ENCODE measurements at places on chromosomes 7 and 10. TPM values are rescaled to one million over a fixed set of nuclear protein-coding genes. Genes with fewer than 3 reads are reported as not detected.

- no peak for DNase-seq
- peak overlapping the region; percentile 16 for H3K27ac ChIP-seq
- no peak overlapping the region for H3K4me3 ChIP-seq
- no peaks in the 10 kb centered on the region for H3K36me3 ChIP-seq
- H3K4me1 ChIP-seq, result no peaks in the 10 kb centered on the region
Measured at GRCh38 chr7:74572301-74572979, 85.1 kb upstream of the GTF2I start.

The RARRES2 gene
- 7.1 TPM for total RNA-seq

The ABCC2 gene
- 0.89 TPM for total RNA-seq

GRCh38 chr10:96789571-96790108, 42.5 kb upstream of the LCOR start:
- H3K4me1 ChIP-seq, result no peaks in the 10 kb centered on the region
- H3K36me3 ChIP-seq, result no peaks in the 10 kb centered on the region
- no peak overlapping the region for H3K27ac ChIP-seq
- no peaks in the 10 kb centered on the region for H3K27me3 ChIP-seq
- H3K4me3 ChIP-seq, result no peak overlapping the region

The ADGRA1 gene
- total RNA-seq, result not detected

DNA sequence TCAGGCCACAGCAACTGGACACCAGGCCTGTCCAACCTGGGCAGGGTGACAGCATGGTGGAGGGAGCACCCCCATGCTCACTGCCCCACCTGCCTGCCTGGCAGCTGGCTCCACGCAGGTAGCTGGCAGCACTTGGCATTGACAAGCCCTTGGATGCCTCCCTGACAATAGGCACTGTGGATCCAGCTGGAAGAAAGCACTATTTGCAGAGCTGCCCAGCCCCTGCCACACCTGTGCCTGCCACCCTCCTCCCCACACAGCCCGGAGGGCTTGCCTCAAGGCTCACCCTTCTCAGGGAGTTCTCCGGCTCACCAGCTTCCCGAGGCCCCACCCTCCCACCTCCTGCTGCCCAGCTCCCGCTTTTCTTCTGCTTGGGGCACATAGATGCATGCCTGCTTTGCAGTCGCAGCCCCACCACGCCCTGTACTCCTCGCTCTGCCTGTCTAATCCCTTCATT, 160.1 kb downstream of the NEURL1 start:
- DNase-seq, result no peak
- H3K27me3 ChIP-seq, result no peaks in the 10 kb centered on the region
- H3K4me1 ChIP-seq, result peaks cover 51% of the 10 kb centered on the region

The FAM237B gene
- total RNA-seq, result not detected

DNA sequence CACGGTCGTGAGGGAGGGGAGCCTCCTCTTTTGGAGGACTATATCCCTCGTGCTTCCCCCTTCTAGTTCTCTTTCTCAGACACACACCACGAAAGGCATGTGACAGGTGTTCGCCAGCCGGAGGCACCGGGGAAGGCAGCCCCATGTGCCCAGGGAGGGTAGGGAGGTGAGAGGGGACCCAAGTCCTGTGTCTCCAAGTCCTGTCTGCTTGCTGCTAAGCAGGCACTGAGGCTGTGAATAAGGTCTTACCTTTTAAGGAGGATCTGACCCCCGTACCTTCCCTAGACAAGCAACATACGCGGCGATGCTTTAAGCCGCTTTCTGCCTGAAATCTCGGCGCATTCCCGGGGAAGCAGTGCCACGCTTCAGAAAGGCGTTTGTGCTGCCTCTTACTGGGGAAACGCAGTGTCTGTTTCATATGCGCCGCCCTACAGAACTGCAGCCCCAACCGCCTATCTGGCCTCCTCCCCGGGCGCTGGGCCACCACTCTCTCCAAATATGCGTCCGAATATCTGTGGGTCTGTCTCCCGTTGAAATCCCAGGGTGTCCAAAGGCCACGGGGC, 770 bp downstream of the PLXNA4 start:
- no peak overlapping the region for H3K27ac ChIP-seq
- DNase-seq, result no peak
- peaks cover 7% of the 10 kb centered on the region for H3K4me1 ChIP-seq
- peaks cover 16% of the 10 kb centered on the region for H3K27me3 ChIP-seq

DNA sequence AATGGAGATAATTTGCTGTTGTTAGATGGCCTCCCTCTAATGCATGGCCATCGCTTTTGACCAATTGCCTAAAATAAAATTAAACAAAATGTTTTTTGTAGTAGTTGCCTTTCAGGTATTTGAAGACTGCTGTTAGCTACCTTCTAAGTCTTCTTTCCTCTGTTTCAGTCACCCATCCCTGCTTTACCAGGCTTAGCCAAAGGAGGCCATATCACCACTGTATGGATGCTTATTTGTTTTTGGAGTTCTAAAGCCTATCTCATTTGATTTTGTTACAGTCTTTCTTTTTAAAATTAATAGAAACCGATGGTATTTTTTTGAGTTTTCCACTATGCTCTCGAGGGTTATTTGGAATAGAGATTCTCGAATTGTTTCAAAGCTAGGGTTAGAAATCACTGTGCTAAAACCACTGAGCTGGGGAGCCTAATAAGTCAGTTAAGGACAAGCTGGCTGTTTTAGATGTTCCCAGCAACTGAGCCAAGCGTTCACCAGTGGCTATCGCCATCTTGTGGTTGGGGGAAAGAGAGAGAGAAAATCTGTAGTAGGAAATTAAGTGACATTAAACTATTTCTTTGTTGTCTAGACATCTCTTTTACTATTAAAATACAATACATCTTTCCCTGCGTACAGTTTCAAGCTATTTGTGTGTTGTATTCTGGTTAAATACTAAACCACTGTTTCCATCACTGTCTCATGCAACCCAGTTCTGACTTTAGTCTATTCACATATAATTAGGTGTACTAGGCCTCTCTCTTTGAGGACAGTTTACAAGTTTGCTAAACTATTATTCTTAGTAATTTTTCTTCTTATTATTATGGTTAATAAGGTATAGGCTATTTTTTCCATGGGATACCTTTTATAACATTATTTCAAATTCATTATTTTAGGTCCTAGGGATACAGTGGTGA, 52.2 kb downstream of the GPR158 start:
- H3K4me3 ChIP-seq, result no peak overlapping the region
- H3K27me3 ChIP-seq, result no peaks in the 10 kb centered on the region
- no peaks in the 10 kb centered on the region for H3K36me3 ChIP-seq

The PCLO gene
- total RNA-seq, result 0.29 TPM

The BRAF gene
- 19.4 TPM for total RNA-seq

DNA sequence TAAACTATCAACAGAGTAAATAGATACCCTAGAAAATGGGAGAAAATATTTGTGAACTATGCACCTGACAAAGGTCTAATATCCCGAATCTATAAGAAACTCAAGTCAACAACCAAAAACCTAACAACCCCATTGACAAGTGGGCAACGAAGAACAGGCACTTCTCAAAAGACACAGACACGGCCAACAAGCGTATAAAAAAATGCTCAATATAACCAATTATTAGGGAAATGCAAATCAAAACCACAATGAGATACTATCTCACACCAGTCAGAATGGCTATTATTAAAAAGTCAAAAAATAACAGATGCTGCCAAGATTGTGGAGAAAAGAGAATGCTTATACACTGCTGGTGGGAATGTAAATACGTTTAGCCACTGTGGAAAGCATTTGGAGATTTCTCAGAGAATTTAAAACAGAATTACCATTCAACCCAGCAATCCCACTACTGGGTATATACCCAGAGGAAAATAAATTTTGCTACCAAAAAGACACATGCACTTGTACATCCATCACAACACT, 63.2 kb upstream of the CAV2 start:
- no peaks in the 10 kb centered on the region for H3K36me3 ChIP-seq
- H3K4me1 ChIP-seq, result no peaks in the 10 kb centered on the region
- H3K27me3 ChIP-seq, result no peaks in the 10 kb centered on the region
- DNase-seq, result no peak
- H3K27ac ChIP-seq, result no peak overlapping the region

DNA sequence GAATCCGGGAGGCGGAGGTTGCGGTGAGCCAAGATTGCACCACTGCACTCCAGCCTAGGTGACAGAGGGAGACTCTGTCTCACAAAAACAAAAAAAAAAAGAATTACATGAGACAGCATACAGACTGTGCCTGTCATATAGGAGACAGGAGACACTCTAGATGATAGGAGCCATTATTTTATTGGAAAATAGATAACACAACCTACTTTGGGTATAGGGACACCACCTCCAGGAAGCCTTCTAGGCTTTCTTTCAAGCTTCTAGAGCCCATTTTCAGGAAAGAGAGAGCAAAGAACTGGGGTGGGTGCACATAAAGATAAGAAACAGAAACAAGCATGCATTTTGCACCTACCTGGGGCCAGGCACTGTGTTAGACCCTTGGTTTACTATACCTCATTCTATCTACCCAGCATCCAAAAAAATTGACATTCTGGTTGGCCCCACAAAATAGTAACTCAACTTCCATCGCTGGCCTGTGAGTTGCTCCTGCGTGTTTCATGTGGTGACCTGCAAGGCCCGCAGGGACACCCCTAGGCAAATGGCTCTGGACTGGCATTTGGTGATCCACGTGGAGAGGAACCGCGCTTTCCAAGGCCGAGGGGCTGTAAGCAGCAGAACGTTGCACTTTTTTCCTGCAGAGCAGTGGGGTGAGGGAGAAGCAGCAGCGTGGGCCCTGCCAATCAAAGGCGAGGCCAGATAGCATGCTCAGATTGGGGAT, 57.1 kb upstream of the CACUL1 start:
- H3K36me3 ChIP-seq, result no peaks in the 10 kb centered on the region
- H3K27ac ChIP-seq, result no peak overlapping the region
- no peak overlapping the region for H3K4me3 ChIP-seq
- no peak for DNase-seq
- H3K27me3 ChIP-seq, result no peaks in the 10 kb centered on the region

DNA sequence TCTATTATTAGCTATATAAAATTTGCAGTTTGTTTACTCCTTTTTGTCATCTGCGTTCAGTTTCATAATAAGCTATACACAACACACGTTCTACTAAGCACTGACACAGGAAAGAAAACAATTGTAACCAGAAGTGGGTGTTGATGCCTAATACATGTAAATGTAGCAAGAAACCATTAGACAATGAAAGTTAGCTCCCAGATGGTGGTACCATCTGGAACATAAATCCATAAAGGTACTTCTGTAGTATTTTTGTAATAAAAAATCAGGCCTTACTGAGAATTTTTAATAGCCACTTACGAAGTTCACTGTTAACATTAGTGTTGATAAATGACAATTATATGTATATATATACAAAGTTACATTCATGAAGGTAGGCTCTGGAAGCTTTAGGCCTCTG, 194.7 kb downstream of the KCND2 start:
- no peaks in the 10 kb centered on the region for H3K36me3 ChIP-seq
- H3K4me1 ChIP-seq, result no peaks in the 10 kb centered on the region
- no peak overlapping the region for H3K4me3 ChIP-seq
- no peaks in the 10 kb centered on the region for H3K27me3 ChIP-seq
- H3K27ac ChIP-seq, result no peak overlapping the region
- DNase-seq, result no peak

DNA sequence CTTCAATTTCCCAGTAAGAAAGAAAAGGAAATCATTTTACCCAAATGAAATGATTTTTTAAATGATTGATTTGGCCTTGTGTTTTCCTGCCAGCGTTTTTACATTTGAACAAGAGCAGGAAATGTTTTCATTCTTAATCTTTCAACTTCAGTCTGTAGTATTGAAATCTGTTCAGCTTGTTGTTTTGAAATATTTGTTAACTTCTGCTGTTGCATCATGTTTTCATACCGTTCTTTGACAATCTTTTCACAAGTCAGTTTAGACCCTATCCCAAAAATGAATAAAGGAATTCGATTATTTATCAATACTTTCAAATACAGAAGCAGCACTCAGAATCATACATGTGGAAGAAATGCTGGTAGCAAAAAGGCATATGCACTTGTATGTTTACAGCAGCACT, 8.1 kb downstream of the SFR1 start:
- no peaks in the 10 kb centered on the region for H3K4me1 ChIP-seq
- no peaks in the 10 kb centered on the region for H3K27me3 ChIP-seq
- DNase-seq, result no peak

- no peaks in the 10 kb centered on the region for H3K36me3 ChIP-seq
- H3K27ac ChIP-seq, result peak overlapping the region; percentile 22
- peak; percentile 36 for DNase-seq
- no peaks in the 10 kb centered on the region for H3K27me3 ChIP-seq
- H3K4me3 ChIP-seq, result peak overlapping the region; percentile 47
- no peaks in the 10 kb centered on the region for H3K4me1 ChIP-seq
Measured at GRCh38 chr10:12264204-12264940, 68.4 kb downstream of the CDC123 start.

The GCK gene
- total RNA-seq, result not detected
